ENCODE measurements at places on chromosomes 4 and X. TPM values are rescaled to one million over a fixed set of nuclear protein-coding genes. Genes with fewer than 3 reads are reported as not detected.

The ARHGAP4 gene
- 94.3 TPM for total RNA-seq

DNA sequence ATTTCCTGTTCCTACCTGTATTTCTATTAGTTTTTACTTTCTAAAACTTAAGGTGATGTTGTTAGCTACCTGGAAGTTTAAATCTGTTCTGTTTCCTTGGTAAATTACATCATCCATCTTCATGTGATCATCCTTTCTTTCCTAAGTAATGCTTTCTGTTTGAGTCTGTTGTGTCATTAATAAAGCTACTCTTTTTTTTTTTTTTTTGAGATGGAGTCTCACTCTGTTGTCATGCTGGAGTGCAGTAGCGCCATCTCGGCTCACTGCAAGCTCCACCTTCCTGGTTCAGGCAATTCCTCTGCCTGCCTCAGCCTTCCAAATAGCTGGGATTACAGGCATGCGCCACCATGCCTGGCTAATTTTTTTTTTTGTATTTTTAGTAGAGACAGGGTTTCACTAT is 73.3 kb downstream of the FIP1L1 start:
- no peak for DNase-seq
- peaks cover 15% of the 10 kb centered on the region for H3K36me3 ChIP-seq
- no peak overlapping the region for H3K27ac ChIP-seq
- H3K4me1 ChIP-seq = no peaks in the 10 kb centered on the region

The NR3C2 gene
- total RNA-seq = 42.3 TPM

The SRPX2 gene
- 25.0 TPM for total RNA-seq

- no peak overlapping the region for H3K4me3 ChIP-seq
- no peaks in the 10 kb centered on the region for H3K36me3 ChIP-seq
- no peak overlapping the region for H3K27ac ChIP-seq
- DNase-seq = no peak
These were observed 113.2 kb upstream of the GIMD1 start for GRCh38 chr4:106481801-106482200.

GRCh38 chrX:17833954-17834353 is 27.1 kb downstream of the RAI2 start:
- H3K4me3 ChIP-seq = no peak overlapping the region
- H3K36me3 ChIP-seq = no peaks in the 10 kb centered on the region
- H3K27me3 ChIP-seq = no peaks in the 10 kb centered on the region
- H3K27ac ChIP-seq = no peak overlapping the region
- H3K4me1 ChIP-seq = no peaks in the 10 kb centered on the region

The TEX13C gene
- total RNA-seq = not detected

DNA sequence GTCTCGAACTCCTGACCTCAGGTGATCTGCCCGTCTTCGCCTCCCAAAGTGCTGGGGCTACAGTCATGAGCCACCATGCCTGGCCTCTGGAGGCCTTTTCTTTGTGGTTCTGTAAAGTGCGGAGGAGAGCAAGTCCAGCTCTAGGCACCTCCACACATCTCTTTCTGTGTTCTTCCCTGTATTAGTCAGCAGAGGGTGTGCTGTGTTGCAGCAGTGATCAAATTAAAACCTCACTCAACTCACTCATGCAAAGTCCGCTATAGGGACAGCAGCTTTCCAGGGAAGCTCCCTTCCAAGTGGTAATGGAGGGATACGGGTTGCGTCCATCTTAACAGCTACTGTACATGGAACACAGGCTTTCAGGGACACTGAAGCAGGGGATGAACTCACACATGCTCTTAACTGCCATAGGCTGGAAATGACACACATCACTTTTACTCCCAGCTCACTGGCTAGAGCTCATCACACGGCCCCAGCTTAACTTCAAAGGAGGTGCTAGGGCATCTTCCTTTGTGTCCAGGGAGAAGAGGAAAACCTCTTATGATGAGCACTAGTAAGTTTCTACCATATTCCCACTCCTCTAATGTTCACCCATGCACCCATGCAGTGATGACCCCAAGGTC is 36.0 kb upstream of the CCNG2 start:
- no peaks in the 10 kb centered on the region for H3K36me3 ChIP-seq
- no peak overlapping the region for H3K4me3 ChIP-seq
- no peak overlapping the region for H3K27ac ChIP-seq
- DNase-seq = no peak

The LRRC66 gene
- total RNA-seq = 8.5 TPM

GRCh38 chr4:25874655-25875054 is 11.9 kb upstream of the SEL1L3 start:
- H3K4me1 ChIP-seq = no peaks in the 10 kb centered on the region
- no peak overlapping the region for H3K27ac ChIP-seq
- no peak overlapping the region for H3K4me3 ChIP-seq

DNA sequence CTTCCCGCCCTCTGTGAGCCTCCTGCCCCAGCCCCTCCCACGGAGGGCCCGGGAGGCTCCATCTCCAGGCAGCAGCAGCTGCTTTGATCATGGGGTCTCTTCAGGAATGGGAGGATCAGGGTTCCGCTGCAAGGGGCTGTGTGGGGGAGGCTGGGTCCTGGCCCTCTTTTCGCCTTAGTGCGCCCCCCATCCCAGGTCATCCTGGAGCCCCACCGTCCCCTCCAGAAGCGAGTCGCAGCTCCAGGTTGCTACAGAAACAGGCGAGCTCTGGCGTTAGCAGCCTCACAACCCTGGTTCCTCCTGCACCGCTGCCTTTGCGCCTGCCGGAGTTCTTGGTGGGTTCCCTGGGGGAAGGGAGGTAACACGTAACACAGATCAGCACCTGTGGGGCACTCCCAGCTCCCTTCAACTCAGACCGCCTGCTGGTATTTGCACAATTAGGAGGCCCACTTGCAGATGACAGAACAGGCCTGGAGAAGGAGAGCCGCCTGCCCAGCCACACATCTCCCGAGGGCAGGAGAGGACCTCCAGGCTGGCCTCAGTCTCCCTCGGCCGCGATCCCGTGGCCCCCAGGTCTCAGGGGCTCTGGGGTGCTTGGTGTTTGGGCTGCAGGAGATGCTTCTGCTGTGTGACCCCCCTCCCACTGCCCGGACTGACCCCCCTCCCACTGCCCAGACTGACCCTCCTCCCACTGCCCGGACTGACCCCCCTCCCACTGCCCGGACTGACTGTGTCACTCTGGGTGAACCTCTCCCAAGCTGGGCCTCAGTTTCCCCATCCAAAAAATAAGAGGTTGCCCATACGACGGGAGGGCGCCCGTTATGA is 64.2 kb upstream of the ADRA2C start:
- H3K4me1 ChIP-seq = peaks cover 24% of the 10 kb centered on the region
- no peak overlapping the region for H3K27ac ChIP-seq
- H3K4me3 ChIP-seq = no peak overlapping the region
- no peak for DNase-seq

DNA sequence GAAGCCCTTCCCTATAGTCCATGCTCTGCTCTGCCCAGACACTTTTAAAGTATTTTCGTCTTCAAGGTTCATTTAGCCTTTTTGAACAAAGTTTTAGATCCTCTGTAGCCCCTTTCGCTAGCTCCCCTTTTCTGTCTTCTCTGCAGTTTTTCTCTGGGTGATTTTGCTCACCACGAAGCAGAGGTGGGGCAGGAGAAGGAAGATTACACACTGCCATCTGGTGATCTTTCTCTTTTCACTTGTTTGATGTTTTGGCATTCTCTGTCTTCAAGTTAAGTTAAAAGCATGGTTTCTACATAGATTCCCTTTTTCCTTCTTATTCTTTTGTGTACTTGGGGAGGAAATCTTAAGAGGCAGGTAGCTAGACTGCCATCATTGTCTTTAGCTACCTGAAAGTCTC is 43.9 kb downstream of the CC2D2A start:
- peaks cover 41% of the 10 kb centered on the region for H3K36me3 ChIP-seq
- DNase-seq = no peak
- H3K4me1 ChIP-seq = no peaks in the 10 kb centered on the region
- no peak overlapping the region for H3K27ac ChIP-seq

- H3K27me3 ChIP-seq = no peaks in the 10 kb centered on the region
- no peak overlapping the region for H3K4me3 ChIP-seq
- H3K36me3 ChIP-seq = no peaks in the 10 kb centered on the region
- H3K27ac ChIP-seq = no peak overlapping the region
These were observed 18.3 kb upstream of the ACSL1 start for GRCh38 chr4:184843984-184844554.

DNA sequence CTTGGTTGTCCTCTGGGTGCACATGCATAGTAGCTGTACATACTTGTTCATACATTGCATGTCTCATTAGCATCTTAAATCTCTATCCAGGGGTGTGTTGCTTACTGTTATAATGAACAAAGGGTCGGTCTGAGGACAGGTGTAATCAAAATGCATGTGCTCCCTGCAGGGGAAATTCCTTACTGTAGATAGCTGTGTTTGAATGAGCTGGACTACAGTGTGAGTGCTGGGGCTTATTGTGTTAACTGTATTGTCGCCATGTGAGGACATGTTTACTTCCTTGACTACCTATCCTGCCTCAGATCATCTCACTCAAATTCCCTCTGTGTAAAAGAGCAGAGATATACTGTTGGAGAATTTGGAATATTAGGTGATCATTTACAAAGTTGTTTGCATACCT is 98.7 kb downstream of the KLHL34 start:
- H3K27ac ChIP-seq = no peak overlapping the region
- H3K4me1 ChIP-seq = no peaks in the 10 kb centered on the region
- H3K36me3 ChIP-seq = no peaks in the 10 kb centered on the region
